Left renal pelvis (tissue), 4 donors: ENCODE measurements at places on chromosomes 2 and 18. TPM values are rescaled to one million over a fixed set of nuclear protein-coding genes. Genes with fewer than 3 reads are reported as not detected.

The EGR4 gene
- polyA plus RNA-seq: not detected

The TMEM214 gene
- 70.8 TPM for polyA plus RNA-seq

The IAH1 gene
- 43.6 TPM for polyA plus RNA-seq

The LINC00305 gene
- 7.0 TPM for polyA plus RNA-seq

The EFEMP1 gene
- 100 TPM for polyA plus RNA-seq

The ITGB6 gene
- polyA plus RNA-seq: 18.1 TPM

The MC2R gene
- polyA plus RNA-seq: not detected

The GPR39 gene
- 4.4 TPM for polyA plus RNA-seq

The TRABD2A gene
- polyA plus RNA-seq: 0.70 TPM

The TBR1 gene
- polyA plus RNA-seq: 0.03 TPM

The CCDC102B gene
- polyA plus RNA-seq: 6.9 TPM

The NEU4 gene
- 1.1 TPM for polyA plus RNA-seq
